ENCODE measurements at places on chromosomes 1 and 21.

GRCh38 chr1:182974506-182975191 lies 21.7 kb upstream of the SHCBP1L start:
- no peak for DNase-seq

GRCh38 chr1:2801535-2802291 lies at the start of gene TTC34:
Gene TTC34, minus strand, starts transcription at chr1:2801693. Its CDS starts 866 bp downstream, at chr1:2800827.
- peak; percentile 5 for DNase-seq

DNA sequence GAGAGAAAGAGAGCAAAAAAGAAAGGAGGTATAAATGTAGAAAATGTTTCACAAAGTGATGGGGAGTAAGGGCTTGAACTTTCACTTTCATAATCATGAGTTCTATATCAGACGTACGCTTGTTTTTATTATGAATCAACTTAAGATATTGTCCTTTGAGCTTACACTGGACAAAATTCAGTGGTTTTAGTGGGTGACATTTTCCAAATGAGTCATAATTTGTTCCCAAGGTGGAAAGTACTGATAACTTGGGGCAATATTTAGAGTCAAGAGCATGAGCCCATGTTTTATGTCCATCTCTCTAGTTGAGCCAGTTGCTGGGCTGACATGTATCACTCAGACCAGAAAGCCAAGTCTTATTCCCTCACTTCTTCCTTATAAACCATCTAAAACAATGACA lies 161.6 kb downstream of the CHRM3 start:
- no peak for DNase-seq

- no peak for DNase-seq
Measured at GRCh38 chr1:111517469-111518225, 14.2 kb upstream of the ADORA3 start.

DNA sequence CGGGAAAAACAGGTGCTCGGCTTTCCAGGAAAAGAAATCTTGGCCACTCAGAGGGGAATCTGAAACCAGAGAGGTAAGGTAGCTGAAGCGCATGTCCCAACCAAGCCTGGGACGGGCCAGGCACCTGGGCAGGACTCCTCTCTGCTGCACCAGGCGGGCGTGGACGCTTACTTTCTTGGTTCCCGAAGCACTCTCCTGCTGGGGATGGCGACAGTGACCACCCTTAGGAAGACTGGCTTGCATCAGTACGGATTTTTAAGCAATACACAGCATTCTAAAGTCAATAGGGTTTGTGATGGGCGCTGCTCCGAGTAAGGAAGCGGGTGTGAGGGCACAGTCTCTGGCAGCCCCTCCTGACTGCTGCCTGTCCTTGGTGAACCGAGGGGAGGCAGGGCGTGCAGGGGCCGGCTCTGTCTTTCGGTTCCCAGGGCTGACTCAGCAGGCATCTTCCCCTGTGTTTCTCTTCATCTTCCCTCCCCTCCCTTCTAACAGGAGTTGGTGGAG lies 74.9 kb upstream of the ANGPTL1 start:
- no peak for DNase-seq

DNA sequence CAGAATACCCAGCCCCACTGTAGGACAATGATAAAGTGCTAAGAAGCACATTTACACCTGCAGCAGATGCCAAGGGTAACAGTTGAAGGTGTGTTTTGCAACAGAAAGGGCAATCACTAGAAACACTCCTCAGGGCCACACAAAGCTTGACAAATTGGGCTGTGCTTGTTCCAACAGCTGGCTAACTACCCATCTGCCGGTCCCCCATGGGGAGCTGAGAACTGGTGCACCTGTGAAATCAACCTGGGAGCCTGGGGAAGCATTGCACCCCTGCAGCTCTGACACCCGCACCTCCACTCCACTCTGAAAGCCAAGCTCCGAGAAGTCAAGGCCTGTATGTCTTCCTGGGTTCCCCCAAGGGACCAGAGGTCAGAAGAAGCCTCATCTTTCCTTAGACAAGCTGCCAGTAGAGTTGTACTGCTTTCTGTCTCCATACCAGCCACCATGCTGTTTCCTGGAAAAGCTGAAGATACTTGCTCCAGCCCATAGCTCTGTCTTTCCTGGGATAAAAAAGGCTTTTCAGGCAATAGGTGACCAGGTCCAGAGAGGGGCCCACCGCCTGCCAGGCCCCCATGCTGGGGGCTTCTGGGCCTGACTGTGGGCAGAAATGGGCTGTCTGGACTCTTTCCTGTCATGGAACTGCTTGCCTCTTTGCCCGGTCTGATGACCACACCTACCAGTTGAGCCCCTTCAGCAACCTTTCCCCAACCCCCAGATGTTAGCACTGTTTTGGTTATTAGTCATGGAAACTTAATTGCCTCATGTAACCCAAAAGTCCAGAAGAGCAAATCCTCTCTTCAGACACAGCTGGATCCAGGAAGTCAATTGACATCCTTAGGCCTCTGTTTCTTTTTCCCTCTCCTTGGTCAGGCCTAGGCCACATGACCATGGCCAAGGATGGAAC lies 93.6 kb downstream of the KIF14 start:
- no peak for DNase-seq

DNA sequence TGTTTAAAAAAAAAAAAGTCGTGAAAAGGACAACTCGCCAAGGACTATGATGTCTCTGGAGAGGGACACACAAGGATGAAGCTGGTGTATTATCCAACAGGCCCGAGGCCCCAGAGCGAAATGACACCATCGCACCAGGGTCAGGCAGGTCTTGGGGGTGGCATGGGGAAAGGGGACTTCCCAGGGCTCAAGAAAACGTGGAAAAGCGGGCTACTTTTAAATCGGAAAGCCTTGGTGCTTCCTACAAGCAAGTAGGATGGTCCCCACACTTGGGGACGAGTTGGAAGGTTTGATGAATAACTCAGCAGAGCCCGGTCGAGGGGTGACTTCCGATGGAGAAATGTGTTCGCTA lies 505 bp upstream of the GNPAT start:
- DNase-seq: no peak

- DNase-seq: no peak
Measured at GRCh38 chr1:92975551-92976232, 14.4 kb upstream of the DIPK1A start.

DNA sequence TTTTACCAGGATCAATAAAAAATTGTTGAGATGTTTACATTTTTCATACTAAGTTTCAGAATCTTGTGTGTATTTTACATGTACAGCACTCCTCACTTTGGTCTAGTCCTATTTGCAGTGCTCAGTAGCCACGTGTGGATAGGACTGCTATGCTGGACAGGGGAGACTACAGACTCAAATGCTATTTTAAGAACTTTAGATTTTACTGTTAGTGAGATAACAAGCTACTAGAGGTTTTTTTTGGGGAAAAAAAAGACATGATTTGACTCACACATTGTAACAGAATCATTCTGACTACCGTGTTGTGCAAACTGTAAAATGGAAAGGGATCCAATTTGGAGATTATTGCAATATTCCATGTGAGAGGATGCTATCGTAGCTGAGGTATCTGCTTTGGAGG lies 418.9 kb upstream of the PRMT6 start:
- DNase-seq: no peak

DNA sequence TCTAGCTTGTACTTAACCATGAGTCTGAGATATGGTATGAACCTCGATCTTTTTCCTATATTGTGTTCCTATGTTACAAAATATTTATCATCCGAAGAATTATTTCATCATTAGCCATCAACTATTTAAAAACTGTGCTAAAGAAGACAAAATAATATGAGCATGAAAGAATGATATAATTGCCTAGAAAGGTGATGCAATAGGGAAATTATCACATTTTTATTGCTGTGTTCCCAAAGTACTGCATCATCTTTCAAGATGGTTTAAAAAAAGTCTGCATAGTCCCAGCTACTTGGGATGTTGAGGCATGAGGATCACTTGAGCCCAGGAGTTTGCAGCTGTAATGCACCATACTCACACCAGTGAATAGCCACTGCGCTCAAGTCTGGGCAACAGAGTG lies 126.7 kb downstream of the APP start:
- no peak for DNase-seq

DNA sequence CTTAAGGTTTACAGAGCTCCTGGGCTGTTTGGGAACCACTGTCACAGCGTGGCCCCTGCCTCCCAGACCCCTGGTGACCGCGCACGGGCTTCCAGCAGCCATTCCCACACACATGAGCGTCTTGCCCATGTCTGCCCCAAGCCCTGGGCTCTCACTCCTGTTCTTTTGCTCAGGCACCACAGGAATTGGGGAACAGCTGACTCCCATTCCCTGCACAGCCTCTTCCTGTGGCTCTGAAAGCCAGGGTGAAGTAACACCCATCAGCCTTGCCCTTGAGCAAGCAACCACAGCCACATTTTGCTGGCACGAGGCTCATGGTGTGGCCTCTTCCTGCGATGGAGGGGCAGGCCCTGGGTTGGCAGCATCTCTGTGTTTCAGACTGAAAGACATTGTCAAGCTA lies 14.3 kb upstream of the GPR157 start:
- DNase-seq: no peak

DNA sequence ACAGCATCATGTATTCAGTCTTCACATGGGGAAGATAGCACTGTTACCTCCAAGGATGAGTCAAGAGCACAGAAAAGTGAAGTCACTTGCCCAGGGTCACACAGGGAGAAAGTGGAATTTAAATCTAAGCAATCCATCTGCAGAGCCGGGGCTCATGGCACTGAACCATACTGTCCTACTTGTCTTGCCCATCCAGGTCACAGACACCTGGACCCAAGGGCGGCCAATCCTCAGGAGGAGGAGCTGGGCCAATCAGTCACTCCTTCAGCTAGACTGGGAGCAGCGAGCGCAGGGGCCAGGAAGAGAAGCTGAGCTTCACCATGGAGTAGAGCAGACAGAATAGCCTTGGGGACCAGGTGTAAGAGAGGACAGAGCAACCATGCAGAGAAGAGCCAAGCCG lies 9.2 kb upstream of the GJB5 start:
- no peak for DNase-seq

- DNase-seq: no peak
Measured at GRCh38 chr1:52613636-52614373, 11.6 kb downstream of the GPX7 start.

GRCh38 chr1:20371411-20371810 lies 80.7 kb downstream of the VWA5B1 start:
- DNase-seq: no peak

- DNase-seq: no peak
Measured at GRCh38 chr1:112870887-112871646, 84.9 kb downstream of the SLC16A1 start.

DNA sequence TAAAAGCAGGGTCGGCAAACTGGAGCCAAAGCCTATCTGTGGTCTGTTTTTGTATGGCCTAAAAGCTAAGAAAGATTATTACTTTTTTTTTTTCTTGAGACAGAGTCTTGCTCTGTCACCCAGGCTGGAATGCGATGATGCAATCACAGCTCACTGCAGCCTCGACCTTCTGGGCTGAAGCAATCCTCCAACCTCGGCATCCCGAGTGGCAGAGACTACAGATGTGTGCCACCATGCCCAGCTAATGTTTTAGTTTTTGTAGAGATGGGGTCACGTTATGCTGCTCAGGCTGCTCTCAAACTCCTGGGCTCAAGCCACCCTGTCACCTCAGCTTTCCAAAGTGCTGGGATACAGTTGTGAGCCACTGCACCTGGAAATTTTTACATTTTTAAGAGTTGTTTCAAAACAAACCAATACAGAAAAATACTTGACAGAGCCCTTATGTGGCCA lies 6.5 kb upstream of the GLRX2 start:
- no peak for DNase-seq

GRCh38 chr1:32627596-32628162 lies 22.7 kb downstream of the ZBTB8OS start:
- no peak for DNase-seq

DNA sequence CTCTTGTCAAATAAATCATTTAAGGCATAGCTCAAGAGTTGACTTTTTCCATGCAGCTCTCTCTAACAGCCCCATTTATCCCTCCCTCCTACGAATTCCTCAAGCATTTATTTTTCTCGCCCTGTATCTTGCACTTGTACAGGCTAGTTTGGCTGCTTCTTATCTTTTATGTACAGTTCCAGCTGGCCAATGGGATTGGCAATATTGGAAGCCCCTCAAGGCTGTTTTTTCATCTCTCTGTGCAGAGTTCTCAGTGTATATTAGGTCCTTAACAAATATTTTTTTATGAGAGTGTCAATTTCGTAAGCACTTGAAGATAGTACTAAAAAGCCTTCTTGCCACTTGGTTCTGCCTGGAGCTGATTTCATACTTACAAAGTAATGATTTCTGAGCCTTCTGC lies 356.0 kb downstream of the ST6GALNAC3 start:
- DNase-seq: no peak

DNA sequence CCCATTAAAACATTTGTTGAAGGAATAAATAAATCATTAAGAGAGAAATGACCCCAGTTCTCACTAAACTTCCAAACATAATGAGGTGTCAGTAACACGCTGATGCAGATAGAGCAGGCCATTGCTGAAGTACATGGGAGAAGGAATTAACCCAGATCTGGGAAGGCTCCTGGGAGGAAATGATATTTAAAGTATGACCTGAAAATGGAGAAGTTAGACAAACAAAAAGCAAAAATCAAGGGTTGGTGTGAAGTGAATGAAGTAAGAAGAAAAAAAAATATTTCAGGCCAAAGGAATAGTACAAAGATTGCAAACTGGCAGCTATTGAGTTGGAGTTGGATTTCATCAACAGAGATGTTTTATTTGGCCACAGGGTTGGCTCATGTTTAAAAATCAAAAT lies 71.4 kb downstream of the RGS2 start:
- DNase-seq: no peak

DNA sequence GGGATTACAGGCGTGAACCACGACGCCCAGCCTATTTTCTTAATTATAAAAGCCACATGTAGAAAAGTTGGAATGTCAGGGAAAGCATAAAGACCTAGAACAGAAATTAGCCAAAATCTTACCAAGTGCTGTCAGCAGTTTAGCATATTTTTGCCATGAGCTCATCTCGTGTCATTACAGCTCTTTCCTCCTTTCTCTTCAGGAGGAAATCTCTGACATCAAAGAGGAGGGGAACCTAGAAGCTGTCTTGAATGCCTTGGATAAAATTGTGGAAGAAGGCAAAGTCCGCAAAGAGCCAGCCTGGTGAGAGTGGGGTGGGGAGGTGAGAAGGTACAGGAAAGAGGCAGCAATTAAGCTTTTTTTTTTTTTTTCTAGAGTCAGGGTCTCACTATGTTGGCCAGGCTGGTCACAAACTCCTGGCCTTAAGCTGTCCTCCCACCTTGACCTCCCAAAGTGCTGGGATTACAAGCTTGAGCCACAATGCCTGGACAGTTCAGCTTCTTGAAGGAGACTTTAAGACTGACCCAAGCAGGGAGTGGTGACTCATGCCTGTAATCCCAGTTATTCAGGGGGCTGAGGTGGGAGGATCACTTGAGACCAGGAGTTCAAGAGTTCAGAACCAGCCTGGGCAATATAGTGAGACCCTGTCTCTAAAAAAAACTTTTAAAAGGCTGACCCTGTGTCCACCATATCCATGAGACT lies 8.4 kb upstream of the BGLAP start:
- no peak for DNase-seq

DNA sequence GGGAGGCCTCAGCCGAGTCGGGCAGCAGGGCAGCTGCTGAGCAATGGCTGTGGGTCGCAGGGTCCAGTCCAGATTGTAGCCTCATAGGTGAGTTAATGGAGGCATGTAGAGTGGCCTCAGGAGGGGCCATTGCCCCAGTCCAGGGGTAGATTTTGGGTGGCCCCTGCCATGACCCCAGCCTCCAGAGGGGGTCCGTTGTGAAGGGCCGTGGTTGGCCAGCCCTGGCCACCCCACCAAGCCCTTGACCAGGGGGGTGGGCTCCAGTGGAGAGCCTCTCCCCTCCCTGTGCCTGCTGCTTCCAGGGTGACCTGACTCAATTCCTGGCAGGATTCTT lies 26.1 kb downstream of the TRPM2 start:
- DNase-seq: no peak

- DNase-seq: no peak
Measured at GRCh38 chr1:204410688-204411450, 748 bp downstream of the PPP1R15B start.
